ENCODE measurements at places on chromosomes 3 and 15.

- no peak for DNase-seq
Observed at GRCh38 chr3:133881492-133881891, 14.2 kb downstream of the RAB6B start.

DNA sequence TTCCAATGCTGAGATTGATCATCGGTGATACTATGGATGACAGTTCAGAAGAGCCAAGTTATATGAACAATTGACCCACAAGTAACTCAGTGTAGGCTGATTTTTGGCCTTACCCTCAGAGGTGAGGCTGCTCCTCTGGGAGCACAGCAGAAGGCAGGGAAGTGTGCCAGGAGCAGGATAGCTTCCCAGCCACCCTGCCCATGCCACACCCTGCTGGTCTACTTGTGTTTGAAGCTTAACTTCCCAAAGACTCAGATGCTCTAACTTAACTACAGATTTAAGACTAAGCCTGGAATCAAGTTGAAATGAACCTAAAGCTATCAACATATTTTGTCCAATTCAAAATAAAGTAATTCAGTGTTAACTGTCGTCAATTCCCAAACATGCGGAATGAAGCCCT, 77.5 kb downstream of the BOC start:
- DNase-seq, result no peak

DNA sequence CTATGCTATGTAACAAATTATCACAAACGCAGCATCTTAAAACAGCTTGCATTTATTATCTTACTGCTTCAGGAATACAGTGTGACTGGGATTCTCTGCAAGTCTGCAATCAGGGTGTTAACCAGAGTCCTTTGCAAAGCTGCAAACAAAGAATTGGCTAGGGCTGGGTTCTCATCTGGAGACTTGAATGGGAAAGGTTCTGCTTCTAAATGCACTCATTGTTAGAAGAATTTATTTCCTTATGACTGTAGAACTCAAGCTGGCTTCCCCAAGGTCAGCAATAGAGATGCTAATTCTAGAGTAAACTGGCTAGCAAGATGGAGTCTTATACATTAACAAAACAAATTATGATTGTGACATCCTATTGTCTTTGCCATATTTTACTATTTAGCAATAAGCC, 673.7 kb downstream of the DIPK2A start:
- DNase-seq, result no peak

- no peak for DNase-seq
Observed at GRCh38 chr3:53768478-53769459, 77.5 kb downstream of the CHDH start.

- DNase-seq, result no peak
Observed at GRCh38 chr3:133862161-133862560, 33.5 kb downstream of the RAB6B start.

- DNase-seq, result peak; percentile 22
Observed at GRCh38 chr15:99385865-99386264, 134.6 kb downstream of the LRRC28 start.

DNA sequence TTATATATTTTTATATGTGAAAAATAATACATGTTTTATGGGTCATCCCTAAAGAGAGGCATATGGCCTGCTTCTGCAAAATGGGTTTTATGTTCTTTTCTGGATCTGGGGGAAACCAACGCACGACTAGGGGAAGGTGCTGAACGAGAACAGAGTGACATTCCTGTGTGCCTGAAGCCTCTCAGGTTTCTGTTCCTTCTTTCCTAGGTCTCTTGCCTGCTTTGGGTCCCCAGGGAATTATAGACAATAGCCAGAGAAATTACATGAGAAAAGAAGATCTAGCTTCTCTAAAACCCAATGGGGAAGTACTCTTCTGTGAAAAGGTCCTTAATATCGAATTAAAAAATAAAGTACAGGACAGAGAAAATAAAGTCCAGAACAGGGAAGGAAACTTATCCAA, 66.5 kb downstream of the IGSF11 start:
- no peak for DNase-seq

DNA sequence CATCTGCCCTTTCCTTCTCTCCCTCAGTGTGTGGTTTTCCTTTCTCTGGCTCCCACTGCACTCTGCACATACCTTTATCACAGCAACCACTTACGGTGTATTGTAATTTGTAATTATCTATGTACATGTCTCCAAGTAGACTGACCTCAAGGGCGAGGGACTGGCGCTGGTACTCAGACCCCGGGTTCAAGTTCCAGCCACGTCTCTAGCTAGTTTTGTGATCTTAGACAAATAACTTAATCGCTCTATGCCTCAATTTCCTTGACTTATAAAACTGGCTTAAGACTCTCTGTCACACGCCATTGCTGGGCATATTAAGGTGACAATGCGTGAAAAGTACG, 607 bp upstream of the SENP2 start:
- no peak for DNase-seq

- DNase-seq, result peak; percentile 76
Observed at GRCh38 chr3:10023587-10024310, 2.5 kb upstream of the FANCD2 start.
